HCEC 1CT (cell line): ENCODE measurements at places on chromosomes 5 and 9.

- DNase-seq = peak; percentile 87
These were observed 20.6 kb upstream of the PTGES start for GRCh38 chr9:129773262-129774048.

DNA sequence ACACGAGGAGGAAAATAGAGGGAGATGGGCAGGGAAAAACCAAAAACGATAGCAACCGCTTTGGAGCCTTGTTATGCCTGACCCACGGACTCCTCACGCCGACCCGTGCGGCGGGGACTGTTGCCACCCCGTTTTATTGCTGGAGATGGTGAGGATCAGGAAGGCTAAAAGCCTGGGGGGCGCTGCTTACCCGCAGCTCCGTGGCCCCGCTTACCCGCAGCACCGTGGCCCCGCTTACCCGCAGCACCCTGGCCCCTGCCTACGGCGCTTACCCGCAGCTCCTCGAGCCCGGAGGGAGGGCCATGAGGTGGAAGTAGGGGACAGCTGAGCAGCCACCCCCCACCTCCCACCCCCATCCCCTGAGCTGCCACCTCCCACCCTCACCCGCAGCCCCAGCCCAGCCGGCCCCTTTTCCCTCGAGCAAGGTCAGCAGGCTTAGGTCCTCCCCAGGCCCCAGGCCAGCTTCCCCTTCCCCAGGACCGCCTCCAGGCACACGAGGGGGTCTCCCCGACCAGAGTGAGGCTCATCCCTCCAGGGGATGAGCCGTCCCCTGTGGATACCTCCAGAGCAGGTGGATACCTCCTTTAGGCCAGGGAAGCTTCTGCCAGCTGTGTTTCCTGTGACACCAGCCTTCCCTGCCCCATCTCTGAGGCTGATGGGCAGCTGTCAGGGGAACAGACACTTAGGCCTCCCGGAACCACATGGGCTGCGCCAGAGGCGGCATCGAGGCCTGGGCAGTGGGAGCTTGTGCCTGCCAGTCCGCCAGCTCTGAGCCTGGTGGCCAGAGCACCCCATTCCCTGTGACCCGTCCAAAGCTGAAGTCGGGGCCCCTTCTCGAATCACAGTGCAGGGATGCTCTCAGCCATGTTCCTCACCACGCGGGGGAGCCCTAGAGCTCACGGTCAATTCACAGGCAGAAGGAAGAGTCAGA, 92.3 kb downstream of the LMX1B start:
- peak; percentile 4 for DNase-seq

DNA sequence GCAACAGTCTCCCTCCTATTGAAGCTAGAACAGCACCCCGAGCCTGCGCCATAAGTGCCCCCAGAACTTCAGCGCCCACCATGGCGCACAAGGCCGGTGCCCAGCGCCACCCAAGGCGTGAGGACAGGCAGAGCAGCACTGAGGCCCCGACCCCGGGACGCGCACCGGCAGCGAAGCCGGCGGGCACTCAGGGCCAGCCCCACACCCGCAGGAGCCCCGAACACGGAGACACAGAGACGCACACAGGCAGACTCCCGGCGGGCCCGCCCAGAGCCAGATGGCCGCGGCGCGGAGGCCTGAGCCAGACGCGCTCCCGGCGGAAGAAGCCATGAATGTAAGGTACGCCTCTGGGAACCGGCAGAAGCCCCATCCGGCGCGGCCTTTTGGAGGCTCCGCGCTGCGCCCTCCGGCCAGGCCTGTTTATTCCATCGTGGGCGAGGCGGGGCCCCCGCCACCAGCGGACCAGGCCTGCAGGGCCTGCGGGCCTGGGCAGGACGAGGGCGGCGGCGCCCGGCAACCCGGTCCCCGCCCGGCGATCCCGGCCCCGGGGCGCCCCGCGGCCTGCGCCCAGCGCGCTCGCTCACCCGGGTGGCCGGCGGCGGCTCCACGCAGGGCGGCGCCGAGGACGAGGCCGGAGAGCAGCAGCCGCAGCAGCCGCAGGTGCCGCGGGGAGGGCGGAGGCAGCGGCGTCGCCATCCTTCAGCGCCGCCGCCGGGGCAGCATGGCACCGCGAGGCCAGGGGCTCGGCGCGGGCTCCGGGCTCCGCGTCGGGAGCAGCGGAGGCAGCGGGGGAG, 486 bp downstream of the NPDC1 start:
- peak; percentile 43 for DNase-seq

DNA sequence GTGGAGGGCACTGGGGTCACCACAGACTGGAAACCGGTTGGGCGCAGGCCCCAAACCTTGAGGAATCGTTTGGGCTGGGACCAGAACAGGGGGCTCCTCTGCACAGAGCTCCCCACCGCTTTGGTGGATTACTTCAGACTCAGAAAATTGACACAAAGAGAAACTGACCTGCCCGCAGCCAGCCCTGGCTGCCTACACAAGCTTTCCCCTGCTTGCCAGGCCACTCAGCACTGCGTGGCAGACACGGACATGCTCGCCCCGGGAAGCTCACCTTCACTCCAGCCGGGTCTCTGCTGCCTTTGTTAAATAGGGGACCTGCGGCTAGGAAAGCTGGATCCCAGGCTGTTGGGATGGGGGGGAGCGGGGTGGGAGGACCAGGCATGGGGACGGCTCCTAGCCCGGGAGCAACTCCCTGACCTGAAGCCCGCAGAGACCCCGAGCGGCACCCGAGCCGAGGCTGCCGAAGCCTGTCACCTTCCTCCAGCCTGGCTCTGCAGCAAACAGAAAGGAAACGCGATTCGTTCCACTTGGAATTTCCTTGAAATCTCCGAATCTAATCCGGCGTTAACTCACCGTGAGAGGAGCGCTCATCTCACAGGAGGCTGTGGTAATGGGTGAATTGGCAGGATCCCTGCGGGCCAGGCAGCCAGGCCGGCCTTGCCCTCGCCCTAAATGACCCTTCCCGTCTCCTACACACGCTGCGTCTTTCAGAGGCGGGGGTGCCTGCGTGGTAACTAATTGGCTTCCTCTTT, 8.8 kb downstream of the PAX5 start:
- no peak for DNase-seq

DNA sequence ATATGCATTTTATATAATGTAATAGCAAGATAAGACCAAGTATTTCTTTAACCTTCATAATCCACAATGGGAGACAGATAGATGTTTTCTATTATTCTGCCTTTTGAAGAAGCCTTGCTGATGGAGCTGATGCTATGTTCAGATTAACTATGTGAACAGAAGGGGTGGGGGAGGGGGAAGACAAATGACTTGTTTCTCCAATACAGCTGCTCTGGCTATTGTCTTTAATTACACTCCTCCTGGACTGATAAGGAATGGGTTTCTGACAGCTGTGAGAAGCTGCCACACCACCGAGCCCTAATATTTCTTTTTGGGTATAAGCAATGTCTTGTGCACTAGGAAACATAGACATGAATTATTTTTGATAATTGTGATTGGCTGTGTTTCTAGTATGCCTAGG, 62.0 kb downstream of the CAVIN4 start:
- no peak for DNase-seq

DNA sequence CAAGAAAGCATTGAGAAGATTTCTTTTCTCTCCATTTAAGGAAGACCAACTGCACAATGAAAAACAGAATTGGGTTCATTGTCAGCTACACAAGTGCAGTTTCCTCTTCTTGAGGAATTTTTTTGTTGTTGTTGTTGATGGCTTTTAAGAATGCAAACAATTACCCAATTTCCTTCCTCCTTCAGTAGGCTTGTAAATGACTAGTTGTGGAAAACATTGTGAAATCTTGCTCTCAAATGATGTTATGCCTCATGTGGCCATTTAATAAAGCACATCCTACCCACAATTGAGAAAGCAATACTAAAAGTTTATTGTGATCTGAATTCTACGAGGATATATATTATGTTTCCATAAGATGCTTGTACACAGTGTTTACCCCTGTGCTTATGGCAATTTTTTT, 171.6 kb downstream of the FAM174A start:
- peak; percentile 49 for DNase-seq

DNA sequence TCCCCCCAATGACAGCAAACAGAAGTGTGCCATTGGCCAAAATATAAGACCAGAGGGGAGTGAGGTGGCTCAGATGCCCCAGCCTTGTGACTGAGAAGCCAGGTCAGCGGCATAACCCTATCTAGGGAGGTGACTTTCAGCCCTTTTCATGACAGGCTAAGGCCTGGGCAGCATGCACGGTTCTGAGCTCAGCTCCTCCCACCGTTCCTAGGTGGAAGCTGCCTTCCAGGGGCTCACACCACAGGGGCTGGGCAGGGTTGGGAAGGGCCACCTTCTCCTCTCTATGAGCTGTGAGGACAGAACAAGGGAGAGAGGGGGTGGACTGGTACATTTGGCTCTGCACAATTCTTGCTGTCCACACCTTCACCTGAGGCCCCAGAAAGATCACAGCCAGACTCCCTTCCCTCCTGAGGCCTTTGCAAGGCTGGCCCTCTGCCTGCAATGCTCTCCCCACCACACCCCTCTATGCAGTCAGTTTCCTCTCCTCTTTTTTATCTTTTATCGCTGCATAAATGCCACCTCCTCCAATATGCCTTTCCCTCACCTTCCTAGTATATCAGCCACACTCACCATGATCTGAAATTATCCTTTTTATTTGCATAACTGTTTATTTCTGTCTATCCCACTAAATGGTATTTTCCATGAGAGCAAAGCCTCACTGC, 5.1 kb upstream of the EGR1 start:
- no peak for DNase-seq

GRCh38 chr5:1089146-1089545, 22.7 kb downstream of the SLC12A7 start:
- DNase-seq = no peak

DNA sequence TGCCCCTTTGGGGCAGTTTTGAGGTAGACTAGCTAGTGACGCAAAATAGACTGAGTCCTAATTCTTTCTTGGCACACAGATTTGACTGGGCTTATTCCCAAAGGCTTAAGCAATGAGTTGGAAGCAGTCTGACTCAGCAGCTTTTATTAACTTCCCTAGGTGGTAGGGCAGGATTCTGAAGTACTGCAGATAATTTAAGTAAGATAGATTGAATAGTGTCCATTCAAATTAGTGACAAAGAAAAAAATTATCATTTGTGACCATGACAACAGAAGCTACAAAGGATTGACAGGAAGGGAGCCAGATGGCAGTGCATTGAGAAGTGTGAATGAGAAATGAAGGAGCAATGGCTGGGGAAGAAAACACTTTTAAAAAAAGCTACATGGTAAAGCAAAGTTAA, 649.4 kb downstream of the CDH9 start:
- DNase-seq = peak; percentile 26

DNA sequence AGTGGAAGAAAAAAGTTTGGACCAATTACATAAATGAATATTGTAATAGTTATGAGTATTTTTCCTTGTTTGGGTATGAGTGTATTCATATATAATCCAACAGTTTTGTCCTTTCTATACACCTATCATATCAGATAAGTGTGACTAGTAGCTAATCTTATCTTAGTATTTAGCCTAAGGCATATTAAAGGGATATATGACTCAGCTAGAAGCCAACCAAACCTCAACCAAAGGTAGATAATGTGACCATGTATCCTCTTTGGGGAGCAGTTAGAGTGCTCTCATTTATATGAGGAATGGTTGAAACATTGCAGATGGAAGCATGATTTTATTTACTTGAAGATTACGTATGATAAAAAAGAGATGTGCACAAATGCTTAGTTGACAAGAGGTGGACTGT, 370.0 kb upstream of the CTNND2 start:
- no peak for DNase-seq

DNA sequence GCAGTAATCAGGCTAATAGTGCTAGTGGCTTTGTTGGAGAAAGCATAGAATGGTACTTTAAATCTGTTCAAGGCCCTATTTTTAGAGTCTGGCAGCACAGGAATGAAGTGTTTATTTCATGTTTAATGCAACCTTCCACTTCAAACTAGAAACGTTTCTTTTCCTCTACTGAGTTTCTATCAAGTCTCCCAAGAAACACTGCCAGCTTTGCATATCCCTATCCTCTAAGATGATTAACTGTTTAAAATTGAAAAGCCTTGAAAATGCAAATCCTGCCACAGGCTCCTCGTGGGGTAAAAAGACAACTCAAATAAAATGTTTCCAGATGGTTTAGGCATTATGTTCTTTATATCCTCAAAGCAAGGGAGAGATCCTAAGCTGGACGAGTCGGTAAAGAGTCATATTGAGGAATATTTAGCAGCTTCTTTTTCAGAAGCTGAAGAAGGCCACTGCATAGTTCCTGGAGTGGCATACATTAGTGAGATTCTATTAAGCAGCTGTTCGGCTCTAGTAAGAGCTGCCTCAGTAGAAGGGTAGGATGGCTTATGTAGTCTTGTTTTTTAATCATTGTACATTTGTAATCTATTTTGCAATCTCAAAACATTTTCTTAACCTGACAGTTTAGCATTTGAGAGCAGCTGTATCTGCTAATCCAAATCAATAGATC, 251.2 kb downstream of the CHSY3 start:
- peak; percentile 13 for DNase-seq

DNA sequence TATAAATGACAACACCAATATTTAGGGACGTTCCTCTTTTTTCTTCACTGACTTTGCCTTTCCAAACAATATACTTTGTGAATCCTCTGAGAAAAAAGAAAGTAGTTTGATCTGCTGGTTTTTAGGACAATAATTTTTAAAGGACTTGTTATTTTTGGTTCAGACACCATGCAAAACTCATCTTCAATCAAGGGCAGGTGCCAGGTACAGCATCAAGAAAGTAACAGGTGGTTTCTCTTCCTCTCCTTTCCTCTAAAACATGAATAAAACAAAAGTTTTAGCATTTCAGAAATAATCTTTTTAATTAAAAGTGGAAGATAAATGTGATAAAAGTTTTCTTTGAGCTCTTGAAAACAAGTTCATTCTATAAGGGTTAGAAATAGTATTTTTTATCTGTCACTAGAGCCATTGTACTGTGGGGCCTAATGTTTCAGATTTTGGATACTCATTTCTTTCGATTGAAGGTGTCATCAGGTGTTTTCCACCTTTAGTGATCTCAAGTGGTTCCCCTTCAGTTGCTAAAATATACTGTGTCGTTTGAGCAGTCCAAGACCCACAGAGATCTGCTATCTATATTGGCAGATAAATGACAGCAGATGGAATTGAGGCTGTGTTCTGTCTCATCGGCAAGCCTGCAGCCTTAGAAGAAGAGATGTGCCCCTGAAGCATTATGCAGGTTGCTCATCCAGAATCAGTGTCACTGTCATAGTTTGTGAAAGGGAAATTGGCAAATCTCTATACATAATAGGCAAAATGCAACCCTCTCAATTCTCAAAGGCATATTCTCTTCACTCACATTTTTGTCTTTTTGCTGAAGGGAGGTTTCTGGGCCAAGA, 499.7 kb downstream of the PDE4D start:
- DNase-seq = no peak

- DNase-seq = no peak
These were observed 62.1 kb downstream of the SNCAIP start for GRCh38 chr5:122374110-122374509.

DNA sequence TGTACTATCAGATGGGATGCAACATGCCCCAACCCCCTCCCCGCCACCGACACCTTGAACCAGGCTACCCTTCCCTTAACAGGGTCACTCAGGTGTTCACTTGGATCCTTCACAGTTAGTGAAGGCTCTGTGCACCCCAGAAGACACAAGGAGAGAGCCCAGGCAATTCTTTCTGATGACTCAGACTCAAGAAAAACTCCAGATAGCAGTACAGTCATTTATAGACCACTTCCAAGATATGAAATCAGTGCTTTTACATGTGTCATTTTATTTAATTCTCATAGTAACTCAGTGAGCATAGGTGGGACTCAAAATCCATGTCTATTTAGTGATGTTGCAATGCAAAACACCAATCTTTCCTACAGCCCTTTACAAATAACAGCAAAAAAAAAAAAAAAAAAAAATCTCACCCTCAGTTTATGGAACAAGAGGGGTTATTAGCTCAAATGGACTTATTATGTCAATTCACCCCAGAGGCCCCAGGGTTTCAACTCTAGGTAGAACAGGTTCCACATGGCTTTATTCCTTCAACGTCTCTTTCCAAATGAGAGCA, 71.9 kb downstream of the FOXD1 start:
- peak; percentile 83 for DNase-seq
